NCI-H1105 treated with DMSO at 0.1 percent for 48 hours (cell line): ENCODE measurements at places on chromosomes 7 and 10.

DNA sequence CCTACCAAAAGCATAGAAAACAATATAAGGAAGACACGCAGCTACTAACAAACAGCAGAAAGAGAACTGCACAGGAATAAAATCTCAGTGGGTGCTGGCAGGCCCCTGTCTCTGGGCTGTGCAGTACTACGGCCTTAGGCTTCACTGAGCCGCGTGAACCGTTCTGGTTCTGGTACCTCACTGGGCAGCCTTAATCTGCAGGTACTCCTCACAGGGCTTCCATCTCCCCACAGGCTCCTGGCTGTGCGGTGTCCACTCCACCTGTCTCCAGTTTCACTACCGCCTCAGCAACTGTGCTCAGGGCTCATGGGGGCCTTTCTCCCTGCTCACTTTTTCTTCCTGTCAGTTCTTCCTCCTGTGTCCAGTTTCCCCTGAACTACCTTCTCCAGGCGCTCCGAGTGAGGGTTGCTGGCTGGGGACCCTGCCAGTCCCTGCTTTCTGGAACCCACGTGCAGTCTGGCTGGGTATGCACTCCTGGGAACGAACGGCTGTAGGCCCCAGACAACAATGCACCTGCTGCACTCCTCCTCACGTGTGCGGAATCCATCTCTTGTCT, 75.7 kb downstream of the VIPR2 start:
- no peak for DNase-seq

DNA sequence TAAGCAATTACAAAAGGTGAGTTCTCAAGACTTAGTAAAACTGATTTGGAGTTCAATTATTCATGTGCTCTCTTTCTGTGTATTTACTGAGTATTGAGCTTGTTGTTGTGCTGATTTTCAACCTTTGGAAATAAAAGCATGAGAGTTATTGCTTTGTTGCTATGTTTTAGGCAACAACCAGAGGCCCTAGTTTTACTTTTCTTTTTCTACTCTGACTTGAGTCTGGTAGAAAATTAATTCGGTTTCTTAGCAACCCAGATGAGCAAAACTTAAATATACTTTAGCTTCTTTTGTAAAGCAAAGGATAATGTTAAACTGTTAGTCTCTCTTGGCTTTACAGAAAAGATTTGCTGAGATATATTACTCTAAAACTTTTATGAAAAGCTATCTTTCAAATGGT, 66.4 kb upstream of the SCIN start:
- DNase-seq, result no peak

GRCh38 chr10:70357565-70357964, 24.9 kb downstream of the LRRC20 start:
- DNase-seq, result no peak

GRCh38 chr7:118195837-118196474, 12.0 kb downstream of the LSM8 start:
- DNase-seq, result peak; percentile 73
